ENCODE measurements at places on chromosomes 12 and 14.

GRCh38 chr14:58109744-58110143 lies 42.3 kb downstream of the ARMH4 start:
- no peak for DNase-seq

GRCh38 chr14:97603201-97603600 lies 806.0 kb downstream of the VRK1 start:
- DNase-seq, result no peak

- no peak for DNase-seq
Measured at GRCh38 chr12:88746386-88746785, 166.1 kb upstream of the KITLG start.

DNA sequence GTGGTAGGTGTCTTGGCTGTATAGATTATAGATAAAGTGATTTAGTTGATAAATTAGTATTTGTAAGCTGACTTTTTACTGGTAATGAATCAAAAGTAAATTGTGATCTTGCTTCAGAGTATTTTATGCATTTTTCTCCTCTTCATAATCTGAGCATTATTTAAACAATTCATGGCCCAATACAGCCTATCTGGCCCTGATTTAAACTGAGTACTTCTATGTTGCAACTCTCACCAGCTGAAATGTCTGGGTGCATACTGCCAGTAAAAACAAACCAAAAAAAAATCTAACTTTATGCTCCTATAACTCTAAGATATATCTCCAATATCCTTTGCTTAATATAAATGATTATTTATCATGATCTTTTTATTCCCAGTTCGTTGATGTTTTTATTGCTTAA lies 86.6 kb downstream of the MIA2 start:
- no peak for DNase-seq

GRCh38 chr14:102487204-102487577 lies 22.4 kb downstream of the ANKRD9 start:
- DNase-seq, result peak; percentile 66

DNA sequence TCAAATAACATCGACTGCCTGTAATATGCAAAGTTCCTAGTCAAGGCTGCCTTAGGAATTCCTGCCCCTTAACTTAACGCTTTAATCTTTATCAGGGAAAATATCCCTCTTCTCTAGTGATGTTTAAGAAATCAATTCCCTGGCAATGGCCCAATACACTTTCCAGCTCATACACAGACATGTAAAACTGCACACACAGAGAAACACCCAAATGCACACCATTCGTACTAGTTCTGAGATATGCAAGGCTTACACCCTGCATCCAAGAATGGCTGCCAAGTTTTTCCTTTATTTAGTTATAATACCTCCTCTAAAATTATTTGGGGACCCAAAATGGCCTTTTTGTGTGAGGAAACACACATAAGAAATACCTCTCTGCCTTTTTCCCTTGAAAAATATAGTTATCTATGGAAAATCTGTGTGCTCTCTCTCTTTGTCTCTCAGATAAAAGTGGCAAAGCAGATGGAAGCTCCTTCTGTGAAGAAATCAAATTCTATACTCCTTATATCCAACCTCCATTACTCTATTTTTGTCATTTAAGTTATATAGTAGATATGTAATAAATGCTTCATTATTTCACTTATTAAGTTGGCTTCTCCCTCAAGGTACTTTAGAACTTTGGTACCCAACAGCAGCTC lies 120.0 kb upstream of the MDM1 start:
- no peak for DNase-seq

- DNase-seq, result no peak
Measured at GRCh38 chr14:68747393-68747792, 45.5 kb downstream of the ZFP36L1 start.

DNA sequence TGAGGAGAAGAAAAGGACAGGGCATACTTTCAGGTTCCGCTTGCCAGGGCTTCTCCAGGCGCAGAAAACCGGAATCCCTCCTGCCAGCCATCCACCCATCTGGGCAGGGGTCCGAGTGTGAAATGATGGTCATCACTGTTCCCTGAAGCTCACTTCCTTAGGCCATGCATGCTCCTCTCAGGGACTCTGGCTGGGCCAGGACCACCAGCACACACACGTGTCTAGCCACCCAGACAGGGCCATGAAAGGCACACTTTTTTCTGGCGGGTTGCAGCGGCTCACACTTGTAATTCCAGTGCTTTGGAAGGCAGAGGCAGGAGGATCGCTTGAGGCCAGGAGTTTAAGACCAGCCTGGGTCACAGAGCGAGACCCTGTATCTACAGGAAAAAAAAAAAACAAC lies 1.5 kb downstream of the TCL1A start:
- DNase-seq, result no peak

DNA sequence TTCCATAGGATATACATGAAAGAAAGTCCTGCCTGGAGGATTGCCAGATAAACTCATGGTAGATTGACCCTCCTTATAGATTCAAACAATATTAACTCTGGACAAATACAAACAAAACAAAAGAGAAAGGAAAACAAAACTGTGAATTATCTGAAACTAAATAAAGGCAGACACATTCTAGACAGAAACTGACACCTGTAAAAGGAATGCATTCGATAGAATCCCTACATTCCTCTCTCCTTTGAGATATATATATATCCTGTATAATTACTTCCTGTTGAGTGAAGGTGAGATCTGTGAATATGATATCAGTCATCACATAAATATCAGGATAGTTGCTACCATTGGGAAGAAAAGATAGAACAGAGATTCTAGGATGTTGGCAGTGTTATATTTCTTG lies 948.4 kb upstream of the ATXN7L3B start:
- no peak for DNase-seq

- DNase-seq, result no peak
Measured at GRCh38 chr14:55607386-55607785, 27.4 kb downstream of the KTN1 start.

DNA sequence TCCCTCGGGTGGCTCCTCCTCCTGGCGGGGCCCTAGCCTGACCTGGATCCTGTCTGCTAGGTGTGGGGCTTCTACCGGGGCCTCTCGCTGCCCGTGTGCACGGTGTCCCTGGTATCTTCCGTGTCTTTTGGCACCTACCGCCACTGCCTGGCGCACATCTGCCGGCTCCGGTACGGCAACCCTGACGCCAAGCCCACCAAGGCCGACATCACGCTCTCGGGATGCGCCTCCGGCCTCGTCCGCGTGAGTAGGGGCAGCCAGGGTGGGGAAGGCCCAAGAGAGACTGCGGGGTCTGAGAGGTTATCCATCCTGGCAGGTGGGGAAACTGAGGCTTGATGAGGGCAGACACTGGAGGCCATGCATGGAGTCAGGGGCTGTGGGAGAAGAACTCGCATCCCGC lies 4.0 kb downstream of the SLC25A47 start:
- no peak for DNase-seq

- peak; percentile 39 for DNase-seq
Measured at GRCh38 chr12:95545731-95546490, 5.4 kb downstream of the USP44 start.

GRCh38 chr12:104189915-104190555 lies 25.5 kb upstream of the TXNRD1 start:
- DNase-seq, result no peak

DNA sequence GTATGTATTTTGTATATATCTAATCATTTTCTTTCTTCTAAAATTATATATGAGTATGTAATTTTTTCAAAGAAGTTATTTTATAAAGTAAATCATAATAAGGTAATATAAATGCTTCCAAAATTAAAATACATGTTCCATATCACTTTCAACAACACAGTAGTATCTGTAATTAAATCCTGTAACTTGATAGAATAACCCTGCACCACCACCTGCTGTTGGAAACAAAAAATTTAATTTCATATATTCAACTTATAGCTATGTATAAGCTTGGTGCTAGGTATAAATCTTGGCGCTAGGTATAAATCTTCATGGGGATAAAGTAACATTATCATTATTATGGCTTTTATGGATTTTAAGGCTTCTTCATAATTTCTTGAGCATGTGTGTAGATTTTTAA lies 149.7 kb upstream of the DCN start:
- DNase-seq, result no peak

Measured in astrocyte of the hippocampus (primary cell).